D341Med (cell line): ENCODE measurements at places on chromosomes 7 and 10.

DNA sequence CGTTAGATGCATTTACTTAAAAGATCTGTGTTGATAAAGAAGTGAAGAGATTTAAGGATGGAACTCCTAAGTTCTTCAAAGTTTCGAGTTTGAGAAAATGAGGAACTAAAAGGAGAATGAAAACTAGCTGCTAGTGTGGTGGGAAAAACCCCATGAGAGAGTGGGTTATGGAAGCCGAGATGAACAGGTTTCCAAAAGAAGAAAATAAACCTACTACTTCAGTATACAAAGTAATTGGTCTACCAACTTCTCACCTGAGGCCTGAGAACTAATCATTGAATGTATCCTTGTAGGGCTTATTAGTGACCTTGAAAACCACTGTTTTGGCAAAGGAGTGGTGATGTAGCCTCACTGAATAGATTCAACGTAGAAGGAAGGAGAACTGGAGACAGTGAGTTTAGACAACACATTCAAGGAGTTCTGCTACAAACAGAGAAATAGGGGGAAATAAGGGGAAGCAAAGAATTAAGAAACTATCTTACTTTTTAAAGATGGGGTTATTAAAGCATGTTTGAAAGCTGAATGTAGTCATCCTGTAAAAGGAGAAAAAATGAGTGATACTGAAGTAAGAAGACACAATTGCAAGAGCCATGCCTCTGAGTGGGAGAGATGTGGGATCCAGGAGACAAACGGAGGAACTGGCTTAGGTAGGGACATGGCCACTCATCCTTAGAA, 50.8 kb downstream of the CH25H start:
- no peak for DNase-seq

DNA sequence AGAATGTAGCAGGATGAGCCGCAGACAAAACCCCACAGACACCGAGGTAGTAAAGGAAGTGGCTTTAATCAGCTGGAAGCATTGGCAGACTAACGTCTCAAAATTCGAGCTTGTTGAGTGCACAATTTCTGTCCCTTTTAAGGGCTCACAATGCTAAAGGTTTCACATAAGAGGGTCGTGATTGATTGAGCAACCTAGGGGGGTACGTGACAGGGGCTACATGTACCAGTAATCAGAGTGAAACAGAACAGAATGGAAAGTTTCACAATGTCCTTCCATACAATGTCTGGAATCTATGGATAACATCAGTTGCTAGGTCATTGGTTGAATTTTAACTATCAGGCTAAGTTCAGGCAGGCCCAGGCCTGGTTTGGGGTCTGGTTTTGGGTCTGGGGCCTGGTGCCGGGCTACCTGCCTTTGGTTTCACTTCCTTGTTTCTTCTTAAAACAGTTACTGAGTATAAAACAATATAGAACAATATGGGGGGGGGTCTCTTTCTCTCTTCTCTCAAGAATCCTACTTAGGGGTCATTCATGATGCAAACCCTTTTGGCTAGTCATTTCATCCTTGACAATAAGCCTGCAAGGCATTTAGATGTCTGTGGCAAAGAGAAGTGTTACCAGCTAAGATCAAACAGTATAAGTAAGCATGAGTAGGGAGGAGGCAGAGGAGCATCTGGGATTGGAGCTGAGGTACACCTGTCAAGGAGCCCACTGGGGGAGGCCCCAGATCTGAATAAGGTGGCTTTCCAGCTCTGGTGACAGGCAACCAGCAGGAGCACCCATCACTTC, 364.1 kb downstream of the TNS3 start:
- no peak for DNase-seq

- DNase-seq, result no peak
Measured at GRCh38 chr7:6170571-6171531, 101.6 kb downstream of the CYTH3 start.

GRCh38 chr10:63505562-63505961, 15.6 kb upstream of the REEP3 start:
- no peak for DNase-seq
